ENCODE measurements at places on chromosomes 12 and 14.

DNA sequence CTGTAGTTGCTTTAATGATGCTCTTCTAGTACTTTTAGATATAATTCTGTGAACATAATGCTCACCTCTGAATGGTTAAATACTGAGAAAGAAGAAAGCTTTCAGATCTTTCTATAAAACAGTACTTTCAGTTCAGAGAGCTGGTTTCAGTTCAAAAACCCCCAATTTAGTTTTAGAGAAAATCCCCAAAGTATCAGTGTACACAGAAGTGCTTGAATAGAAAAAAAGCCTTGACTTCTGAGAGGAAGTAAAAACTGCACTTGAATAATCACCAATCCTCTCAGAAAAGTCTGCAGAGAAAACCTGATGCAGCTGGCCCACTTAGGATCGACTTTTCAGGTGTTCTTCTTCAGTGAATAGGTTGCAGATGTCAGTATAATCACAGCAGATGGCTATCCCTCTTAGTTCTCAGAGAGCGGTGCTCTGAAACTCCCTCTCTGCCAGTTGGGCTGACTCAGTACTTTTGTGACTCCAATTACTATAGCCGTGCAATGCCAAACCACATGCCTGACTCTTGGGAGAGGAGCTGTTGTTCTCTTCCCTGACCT, 616.3 kb downstream of the LRFN5 start:
- peak; percentile 70 for DNase-seq

- DNase-seq: no peak
Observed at GRCh38 chr12:119681728-119682638, 14.1 kb downstream of the PRKAB1 start.

DNA sequence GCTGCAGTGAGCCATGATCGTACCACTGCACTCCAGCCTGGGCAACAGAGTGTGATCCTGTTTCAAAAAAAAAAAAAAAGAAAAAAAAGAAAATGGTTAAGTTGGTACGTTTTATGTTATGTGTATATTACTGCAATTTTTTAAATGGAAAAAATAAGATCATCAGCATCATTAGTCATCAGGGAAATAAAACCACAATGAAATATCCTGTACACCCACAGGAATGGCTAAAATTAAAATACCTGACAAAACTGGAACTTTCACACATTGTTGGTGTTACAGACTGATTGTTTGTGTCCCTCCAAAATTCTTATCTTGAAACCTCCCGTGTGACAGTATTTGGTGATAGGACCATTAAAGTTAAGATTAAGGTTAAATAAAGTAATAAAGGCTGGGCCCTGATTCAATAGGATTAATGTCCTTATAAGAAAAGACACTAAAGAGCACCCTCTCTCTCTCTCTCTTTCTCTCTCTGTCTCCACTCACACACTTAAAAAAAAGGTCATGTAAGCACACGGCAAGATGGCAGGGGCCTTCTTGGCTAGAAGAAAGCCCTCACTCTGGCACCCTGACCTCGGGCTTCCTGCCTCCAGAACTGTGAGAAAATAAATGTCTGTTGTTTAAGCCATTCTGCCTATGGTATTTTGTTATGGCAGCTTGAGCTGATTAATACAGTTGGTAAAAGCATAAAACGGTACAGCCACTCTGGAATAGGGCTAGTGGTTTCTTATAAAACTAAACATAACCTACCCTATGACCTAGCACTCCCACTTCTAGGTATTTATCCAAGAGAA, 48.3 kb upstream of the ZFP36L1 start:
- DNase-seq: peak; percentile 35

- DNase-seq: peak; percentile 30
Observed at GRCh38 chr14:104639885-104640548, 35.4 kb upstream of the TMEM179 start.

DNA sequence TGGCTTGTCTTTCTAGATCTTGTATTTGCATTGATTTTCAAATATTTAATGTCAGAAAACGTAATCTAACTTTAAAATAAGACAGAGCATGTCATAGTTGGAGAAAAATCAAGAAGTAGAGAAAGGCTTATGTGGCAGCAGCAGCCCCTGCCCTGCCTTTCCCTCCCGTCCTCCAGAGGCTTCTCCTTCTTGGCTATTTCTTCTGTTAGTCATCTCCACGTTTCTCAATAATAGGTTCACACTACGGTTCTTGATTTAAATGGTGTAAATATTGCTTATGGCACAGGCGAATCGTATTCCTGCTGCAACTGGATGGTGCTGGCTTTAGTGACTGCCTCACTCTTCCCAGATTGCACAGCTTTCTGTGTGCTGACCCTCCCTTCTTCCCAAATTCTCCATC, 42.8 kb downstream of the SLC8B1 start:
- DNase-seq: peak; percentile 74

- DNase-seq: no peak
Observed at GRCh38 chr14:104975481-104976197, 2.5 kb downstream of the AHNAK2 start.

- DNase-seq: no peak
Observed at GRCh38 chr14:103227094-103227768, 104.0 kb downstream of the TNFAIP2 start.

Measured in AG10803 (cell line).